G401 (cell line): ENCODE measurements at places on chromosomes 4 and X.

DNA sequence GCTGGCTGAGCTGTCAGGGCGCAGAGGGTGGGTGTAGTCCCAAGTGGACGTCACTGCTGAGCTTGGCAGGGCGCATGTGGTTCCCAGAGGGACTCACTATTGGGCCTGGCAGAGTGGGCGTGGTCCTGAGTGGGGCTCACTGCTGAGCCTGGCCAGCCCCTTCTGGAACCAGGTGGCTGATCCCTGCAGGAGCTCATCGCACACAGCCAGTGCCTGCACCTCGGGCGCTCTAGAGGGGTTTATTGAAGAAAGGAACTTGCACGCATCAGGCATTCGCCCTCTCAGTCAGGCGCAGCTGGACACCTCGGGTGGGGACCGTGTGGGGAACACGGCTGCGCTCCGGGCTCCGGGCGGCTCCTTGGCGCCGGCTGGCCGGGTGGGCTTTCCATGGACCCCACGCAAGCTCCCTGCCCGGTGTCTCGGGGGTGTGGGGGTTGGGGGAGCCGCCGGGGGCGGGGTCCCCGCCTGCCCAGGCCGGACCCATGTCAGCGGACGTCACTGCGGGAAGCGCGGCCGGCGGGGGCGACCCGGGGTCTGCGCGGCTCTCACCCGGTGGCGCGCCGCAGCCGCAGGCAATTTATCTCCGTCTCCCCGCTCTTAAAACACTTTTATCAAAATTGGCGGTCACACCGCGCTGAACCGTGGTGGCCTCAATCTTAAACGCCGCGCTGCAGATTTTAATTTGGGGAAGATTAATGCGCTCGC lies 65.4 kb upstream of the NKX1-1 start:
- no peak for DNase-seq

DNA sequence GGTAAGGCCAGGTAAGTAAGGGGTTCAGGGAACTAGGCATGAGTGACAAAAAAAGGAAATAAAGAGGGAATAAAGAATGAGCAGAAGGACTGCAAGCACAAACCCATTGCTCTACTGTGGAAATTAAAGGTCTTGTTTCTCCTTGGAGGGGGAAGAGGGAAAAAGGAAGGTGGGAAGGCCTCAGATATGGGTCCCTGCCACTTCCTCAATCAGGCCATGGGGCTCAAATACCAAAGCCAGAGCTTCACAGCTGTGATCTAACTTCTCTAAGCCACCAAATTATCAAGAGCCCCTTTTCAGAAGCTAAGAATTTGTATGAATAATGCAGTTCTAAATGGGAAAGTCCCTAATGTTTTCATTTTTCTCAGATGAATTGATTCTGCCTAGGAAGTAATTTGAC lies 4.7 kb downstream of the USP51 start:
- no peak for DNase-seq

DNA sequence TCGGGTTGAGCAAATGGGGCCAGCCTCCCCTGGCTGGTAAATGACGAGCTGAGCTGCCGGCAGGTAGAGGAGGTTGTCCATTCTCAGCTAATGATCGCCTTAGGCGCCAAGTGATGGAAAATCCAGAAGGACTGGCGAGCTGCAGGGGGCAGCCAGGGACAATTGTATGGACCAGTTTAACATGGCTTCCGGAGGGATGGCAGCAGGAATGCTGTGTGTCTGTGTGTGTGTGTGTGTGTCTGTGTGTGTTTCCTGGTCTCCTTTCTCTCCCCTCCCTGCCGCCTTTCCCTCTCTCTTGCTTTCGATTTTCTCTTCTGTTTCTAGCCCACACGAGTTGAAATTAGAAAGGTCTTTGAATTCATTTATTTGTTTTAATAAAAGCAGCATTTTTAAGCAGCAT lies 45.2 kb upstream of the BCOR start:
- DNase-seq, result no peak

- DNase-seq, result no peak
Observed at GRCh38 chr4:181176306-181176705, 1066.9 kb upstream of the TENM3 start.

GRCh38 chr4:185502386-185502785 lies 30.9 kb upstream of the CCDC110 start:
- no peak for DNase-seq

GRCh38 chr4:109998867-109999584 lies 86.3 kb downstream of the EGF start:
- peak; percentile 63 for DNase-seq

DNA sequence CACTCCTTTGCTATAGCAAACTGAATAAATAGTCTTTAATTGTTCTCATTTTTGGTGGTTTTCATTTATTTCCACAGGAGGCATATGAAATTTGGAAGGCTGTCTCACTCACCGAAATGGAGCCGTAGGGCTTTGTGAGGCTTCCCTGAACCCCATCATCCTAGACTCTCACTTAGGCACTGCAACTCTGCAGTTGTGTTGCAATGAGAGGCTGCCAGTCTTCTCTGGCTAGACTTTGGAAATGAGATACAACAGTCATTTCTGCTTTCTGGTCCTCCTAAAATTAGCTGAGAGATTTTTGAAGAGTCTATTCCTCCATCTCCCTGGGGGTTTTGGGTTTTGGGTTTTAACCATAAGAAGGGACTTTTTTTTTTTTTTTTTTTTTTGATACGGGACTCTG lies 146.5 kb downstream of the SH3BGRL start:
- no peak for DNase-seq

DNA sequence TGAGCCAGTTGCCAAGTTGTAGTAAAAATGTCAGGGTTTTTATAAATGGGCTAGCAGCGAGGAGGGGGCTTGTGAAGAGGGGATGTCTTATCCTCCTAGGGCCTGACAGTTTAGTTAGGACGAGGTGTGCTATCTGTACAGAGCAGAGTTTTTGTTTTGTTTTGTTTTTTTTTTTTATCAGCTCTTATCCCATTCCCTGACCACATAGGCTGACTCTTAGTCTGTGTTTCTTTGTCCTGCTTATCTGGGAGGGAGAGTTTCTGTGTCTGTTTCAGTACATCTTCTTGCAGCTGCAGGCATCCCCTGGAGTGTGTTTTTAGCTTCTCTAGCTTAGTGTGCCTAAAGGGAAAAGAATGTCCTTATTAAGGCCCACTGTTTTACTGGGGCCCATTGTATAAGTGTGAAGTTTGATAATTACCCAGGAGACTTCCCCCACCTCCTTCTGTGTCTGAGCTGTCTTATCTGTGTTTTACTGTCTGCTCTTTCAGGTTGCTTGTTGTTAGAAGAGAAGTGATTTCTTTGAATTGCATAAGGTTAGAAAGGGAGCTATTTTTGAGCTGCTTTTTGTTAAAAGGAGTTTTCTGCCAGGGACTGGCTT lies 32.0 kb downstream of the PAGE2 start:
- no peak for DNase-seq

- no peak for DNase-seq
Observed at GRCh38 chr4:10640561-10641201, 43.9 kb downstream of the CLNK start.

DNA sequence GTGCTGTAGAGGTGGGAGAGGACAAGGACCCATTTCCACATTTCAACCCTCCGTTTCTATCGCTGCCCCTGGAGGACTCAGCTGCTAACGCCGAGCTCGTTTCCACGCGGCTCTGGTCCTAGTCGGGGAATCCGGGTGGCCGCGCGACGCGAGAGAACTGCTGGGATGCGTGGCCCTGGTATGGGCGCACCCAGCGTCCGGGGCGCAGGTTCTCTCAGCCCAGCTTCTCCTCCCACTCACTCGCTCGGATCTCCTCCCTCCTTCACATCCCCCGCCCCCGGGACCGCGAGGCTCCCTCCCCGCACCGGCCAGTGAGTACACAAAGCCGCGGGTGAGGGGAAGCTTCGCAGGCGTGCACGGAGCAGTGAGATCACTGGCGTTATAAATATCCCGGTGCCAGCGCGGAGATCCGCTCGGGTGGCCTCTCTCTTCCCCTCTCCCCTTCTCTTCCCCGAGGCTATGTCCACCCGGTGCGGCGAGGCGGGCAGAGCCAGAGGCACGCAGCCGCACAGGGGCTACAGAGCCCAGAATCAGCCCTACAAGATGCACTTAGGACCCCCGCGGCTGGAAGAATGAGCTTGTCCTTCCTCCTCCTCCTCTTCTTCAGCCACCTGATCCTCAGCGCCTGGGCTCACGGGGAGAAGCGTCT lies at the start of gene FGF5:
Gene FGF5, plus strand, starts transcription at position 412 of the 649 bp plus-strand sequence. Its CDS starts 161 bp downstream, at position 573.
- DNase-seq, result peak; percentile 96

DNA sequence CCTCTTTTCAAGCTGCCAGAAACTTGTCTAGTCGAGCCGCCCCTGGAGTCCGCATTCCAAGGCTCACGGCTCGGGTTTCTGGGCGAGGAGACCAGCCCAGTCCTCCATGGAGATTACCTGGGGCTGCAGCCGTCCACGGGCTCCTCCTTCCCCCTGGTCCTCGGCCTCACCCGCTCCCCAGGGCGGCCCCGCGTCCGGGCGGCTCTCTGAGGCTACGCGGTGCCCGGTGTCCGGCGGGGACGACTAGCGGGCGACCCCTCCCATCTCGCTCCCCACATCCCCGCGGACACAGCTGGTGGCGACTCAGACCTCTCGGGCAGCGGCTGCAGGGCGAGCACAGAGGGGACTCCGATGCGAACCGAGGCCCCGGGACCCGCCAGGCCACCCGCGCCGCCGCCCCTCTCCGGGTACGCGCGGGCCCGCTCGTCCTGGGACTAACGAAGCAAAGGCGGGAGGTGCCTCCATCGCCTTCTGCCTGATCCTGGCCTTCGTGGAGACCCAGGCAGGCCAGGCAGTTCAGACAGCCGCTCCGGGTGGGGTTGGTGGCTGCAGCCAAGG lies 159.4 kb downstream of the TRAM1L1 start:
- peak; percentile 48 for DNase-seq

GRCh38 chrX:66167431-66167830 lies 3.4 kb downstream of the HEPH start:
- DNase-seq, result no peak

DNA sequence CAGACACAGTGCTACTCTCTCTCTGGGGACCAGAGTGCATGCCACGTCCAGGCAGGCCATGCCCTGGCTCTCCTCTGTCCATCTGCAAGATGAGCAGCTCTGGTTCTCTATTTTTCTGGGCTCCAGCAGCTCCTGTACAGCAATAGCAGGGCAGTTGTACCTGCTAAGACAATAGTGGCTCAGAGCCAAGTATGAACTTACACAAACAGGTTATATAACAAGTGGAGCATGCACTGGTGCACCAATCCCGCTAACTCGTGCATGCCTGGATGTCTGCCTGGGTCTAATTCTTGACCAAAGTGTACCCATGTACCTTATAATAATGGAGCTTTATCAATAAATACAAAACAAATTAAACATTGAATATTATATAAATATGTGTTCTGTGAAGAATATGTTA lies 392.3 kb downstream of the CENPC start:
- DNase-seq, result no peak

GRCh38 chr4:183757060-183757459 lies 98.0 kb downstream of the TRAPPC11 start:
- DNase-seq, result no peak

DNA sequence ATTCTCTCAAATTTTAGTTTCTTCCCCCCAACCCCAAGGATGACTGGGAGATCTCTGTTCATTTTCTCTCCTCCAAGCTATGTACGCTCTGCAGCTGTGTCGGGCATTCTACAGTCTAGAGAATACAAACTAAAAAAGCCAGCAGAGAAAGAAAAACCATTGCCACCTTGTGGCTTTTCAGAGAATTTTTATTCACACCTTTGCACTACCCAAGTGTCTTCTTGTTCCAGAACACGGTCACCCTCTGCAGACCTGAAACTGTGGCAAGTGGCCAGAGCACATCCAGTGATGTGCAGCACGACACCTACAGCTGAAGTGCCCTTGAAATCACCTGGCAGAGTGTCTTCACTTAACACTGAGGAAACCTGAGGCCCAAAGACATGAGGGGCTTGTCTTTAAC lies 68.6 kb downstream of the CHST7 start:
- peak; percentile 21 for DNase-seq

- DNase-seq, result no peak
Observed at GRCh38 chr4:106058921-106059320, 163.7 kb downstream of the NPNT start.

DNA sequence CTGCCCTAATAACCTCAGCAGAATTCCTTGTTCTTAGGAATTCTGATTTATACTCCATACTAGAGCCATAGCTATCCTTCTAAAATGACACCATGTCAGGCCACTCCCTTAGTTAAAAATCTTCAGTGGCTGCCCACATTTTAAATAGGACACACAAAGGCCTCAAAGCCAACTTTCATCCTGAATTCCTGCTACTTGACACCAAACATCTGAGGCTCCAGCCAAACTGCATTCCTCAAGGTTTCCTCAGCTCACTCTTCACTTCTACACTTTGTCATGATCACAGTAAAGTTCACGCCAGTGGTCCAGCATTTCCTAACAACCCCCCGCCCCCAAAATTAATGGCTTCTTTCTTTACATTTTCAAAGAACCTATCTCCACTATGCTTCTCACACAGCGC lies 124.3 kb downstream of the ADGRA3 start:
- DNase-seq, result no peak

DNA sequence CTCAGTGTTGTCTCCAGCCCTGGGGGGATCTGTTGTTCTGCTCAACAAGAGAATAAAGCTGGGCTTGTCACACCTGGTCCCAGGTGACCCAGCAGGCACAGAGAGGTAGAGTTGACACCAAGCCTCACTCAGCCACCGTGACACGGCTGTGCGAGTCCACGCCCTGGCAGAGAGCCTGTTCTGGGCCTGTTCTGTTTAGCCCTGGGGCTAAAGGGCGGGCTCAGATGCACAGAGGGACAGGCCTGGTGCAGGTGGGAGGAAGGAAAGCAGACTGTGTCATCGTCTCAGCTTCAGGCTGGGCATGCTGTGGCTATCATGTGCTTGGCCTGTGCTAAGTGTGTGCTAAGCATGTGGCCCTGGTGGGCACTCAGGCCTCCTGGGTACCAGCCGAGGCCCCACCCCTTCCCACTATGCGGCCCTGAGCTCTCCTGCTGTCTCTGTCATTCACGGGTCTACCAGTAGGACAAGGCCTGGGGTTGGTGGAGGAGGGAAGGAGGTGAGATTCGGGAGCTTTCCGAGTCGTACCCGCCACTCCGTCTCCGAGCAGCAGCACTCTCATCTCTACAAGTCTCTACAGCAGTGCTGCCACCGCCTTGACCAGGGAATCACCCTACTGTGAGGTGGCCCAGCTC lies 10.8 kb downstream of the WFS1 start:
- DNase-seq, result no peak

GRCh38 chrX:124373348-124373747 lies 27.0 kb downstream of the SH2D1A start:
- DNase-seq, result no peak

DNA sequence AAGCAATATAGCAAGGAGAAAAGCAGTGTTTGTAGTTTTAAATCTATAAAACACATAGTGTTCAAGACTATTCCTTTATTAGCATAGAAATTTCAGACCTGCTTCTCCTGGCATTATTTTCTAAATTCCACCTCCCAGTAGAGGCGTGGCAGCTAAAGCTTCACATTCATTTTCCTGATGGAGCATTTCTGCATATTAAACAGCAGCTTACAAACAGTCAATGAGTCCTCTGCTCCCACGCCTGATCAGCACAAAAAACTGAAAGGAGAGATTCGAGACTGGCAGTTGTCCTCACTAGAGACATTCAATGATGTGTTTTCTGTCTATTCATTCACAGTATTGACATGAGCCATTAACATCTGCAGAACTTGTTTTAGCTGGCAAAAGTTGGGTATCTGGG lies 61.4 kb downstream of the SHISA3 start:
- no peak for DNase-seq

GRCh38 chr4:23022032-23022431 lies 329.3 kb downstream of the GBA3 start:
- DNase-seq, result no peak

GRCh38 chr4:71095545-71095944 lies 102.1 kb downstream of the DCK start:
- DNase-seq, result no peak

GRCh38 chr4:5683566-5683965 lies 24.8 kb downstream of the EVC2 start:
- DNase-seq, result no peak

- DNase-seq, result no peak
Observed at GRCh38 chr4:94924566-94924965, 166.8 kb downstream of the BMPR1B start.
